RCC 7860 (cell line): ENCODE measurements at places on chromosomes 3 and 15.

- DNase-seq = no peak
Observed at GRCh38 chr3:197407053-197407452, 108.6 kb upstream of the DLG1 start.

- no peak for DNase-seq
Observed at GRCh38 chr3:10213156-10213792, 35.0 kb upstream of the TATDN2 start.

DNA sequence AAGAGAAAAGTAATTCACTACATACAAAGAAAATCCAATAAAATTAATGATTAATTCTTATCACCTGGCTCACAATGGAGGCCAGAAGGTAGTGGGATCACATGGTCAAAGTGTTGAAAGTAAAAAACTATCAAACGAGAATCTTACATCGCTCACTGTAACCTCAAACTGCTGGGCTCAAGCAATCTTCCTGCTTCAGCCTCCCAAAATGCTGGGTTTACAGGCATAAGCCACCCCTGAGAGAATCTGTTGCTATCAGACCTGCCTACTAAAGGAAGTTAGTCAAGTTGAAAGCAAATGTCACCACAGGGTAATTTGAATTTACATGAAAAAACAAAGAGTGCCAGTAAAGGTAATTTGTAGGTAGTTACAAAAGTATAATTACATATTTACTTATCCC lies 103.3 kb downstream of the PCCB start:
- DNase-seq = no peak

DNA sequence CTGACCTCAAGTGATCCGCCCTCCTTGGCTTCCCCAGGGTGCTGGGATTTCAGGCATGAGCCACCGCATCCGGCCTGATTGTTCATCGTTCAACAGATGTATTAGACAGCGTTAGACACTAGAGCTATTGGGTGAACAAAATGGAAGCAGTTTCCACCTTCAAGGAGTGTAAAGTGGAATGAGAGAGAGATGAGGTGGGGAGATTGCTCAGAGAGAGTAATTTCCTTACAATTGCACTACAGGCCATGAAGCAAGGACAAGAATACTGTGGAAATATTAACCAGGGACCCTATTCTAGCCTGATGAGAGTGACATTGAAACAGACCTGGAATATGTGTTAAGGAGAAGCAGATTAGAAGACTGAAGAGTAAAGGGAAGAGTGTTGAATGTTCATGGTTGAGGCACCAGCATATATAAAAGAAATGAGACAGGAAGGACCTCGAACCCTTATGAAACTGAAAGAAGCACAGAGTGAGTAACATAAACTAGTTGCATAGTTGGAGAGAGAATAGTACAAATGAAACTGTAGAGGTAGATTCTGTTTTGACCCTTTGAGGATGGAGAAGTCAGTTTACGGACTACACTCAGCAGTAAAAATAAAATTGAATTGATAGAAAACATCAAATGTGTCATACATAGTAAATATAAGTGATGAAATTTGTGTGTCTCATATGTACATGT lies 7.2 kb downstream of the RTF1 start:
- no peak for DNase-seq
